CD8-positive, alpha-beta memory T cell (primary cell): ENCODE measurements at places on chromosomes 7 and 10. TPM values are rescaled to one million over a fixed set of nuclear protein-coding genes. Genes with fewer than 3 reads are reported as not detected.

DNA sequence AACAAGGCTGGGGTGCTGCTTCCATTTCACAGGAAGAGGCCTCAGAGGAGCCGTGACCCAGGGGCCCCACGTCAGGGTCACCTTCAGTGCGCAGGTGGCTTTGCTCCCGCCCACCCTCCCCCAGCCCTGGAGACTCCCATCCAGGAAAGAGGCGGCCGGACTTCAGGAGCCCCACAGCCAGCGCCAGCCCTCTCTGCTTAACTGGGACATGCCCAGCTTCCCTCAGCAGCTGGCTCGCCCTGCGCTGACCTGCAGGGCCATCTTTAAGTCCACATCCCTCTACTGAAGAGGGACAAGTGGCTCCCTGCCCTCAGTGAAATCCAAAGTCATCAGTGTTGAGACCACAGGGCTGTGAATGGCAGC is 141.9 kb upstream of the PPP2R2D start:
- H3K36me3 ChIP-seq = no peaks in the 10 kb centered on the region
- DNase-seq = no peak
- no peak overlapping the region for H3K27ac ChIP-seq
- H3K4me1 ChIP-seq = no peaks in the 10 kb centered on the region

DNA sequence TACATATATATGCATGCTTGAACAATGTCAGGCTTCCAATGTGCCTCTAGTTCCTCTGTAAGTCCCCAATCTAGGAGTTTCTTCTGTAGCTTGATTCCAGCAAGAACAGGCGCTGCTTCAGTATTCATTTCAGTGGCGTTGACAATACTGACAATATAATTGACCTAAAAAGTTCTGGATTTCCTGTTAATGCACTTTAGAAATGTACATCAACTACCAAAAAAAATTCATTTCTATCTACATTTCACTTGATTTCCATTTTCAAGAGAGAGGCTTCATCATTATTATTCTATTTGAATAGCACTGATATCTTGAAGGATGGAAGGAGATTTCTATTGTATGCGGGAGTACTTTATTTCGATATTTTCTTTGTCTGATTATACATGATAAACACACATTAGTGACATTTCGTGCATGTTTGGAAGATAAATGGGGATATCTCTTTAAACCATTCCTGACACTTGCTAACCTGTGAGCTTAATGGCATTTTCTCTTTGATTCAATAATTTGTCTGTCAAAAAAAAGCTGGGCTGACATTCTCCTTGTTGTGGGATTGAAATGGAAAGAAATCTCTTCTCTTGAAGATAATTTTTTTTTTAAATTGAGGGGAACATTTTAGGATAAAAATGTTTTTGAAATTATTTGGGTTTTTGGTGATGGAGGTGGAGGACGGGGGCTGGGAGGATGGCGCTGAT is 568.2 kb downstream of the LRMDA start:
- H3K27me3 ChIP-seq = no peaks in the 10 kb centered on the region
- no peaks in the 10 kb centered on the region for H3K4me1 ChIP-seq
- no peaks in the 10 kb centered on the region for H3K36me3 ChIP-seq
- no peak for DNase-seq
- H3K27ac ChIP-seq = no peak overlapping the region

DNA sequence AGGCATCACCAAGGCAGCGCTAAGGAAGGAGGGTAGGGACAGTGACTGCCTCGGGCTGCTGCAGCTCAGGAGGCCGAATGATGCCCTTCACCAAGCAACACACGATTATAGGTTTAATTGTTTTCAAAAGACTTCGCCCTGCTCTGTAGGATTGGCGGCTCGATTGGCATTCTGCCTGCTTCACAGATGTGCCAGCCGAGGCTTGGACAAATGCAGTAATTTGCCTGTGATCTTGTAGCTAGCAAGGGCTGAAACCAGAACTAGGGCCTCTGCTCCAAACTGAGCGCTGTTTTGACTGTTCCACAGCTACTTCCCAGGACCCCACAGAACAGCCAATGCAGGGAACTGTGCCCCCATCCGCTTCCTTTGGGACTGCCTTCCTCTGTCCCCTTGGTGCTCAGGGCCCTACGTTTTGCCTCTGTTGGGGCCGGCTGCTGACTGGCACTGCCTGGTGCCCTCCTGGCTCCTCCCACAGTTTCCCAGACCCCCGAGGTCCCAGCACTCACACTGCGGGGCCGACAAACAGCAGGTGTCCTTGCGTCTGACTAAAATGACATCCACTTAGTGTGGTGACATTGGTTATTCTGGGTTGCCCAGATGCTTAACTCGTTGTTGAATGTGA is 62.6 kb upstream of the EN2 start:
- H3K27me3 ChIP-seq = no peaks in the 10 kb centered on the region
- no peak for DNase-seq
- H3K4me1 ChIP-seq = no peaks in the 10 kb centered on the region
- no peaks in the 10 kb centered on the region for H3K36me3 ChIP-seq
- no peak overlapping the region for H3K27ac ChIP-seq

GRCh38 chr7:133778472-133778871 is 348.7 kb upstream of the LRGUK start:
- H3K27ac ChIP-seq = no peak overlapping the region
- H3K36me3 ChIP-seq = no peaks in the 10 kb centered on the region
- H3K4me3 ChIP-seq = no peak overlapping the region
- DNase-seq = no peak

DNA sequence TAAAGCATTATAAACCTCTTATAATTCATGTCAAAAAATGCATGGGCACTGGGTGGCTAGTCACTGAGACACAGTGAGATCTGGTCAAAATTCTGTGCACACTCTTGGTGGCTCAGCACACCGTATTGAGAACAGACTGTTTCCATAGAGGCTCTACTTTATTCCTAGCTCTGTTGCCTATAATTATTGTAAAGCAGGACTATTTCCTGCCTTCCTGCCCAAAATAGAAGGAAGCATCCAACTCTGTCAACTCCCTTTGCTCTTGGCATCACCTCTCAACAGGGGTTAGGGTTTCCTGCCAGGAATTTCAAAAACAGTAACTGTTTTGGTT is 45.1 kb downstream of the PTN start:
- DNase-seq = no peak
- H3K27ac ChIP-seq = no peak overlapping the region
- H3K4me1 ChIP-seq = no peaks in the 10 kb centered on the region
- no peak overlapping the region for H3K4me3 ChIP-seq

DNA sequence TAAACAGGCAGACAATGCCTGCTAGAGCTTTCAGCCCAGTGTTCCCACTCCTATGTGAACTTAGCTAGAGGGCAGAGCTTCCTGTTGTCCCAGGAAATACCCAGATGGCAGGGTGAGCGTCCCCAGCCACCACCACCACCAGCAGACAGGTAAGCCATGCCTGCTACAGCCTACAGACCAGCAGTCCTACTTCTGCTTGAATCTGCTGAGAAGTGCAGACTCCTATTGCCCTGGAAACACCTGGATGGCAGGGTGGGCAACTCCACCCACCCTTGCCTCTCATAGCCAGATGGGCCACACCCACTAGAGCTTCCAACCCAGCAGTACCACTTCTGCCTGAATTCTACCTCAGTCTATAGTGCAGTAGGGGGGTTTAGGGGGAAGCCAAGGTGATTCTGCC is 64.4 kb downstream of the FBXL13 start:
- DNase-seq = no peak
- H3K36me3 ChIP-seq = no peaks in the 10 kb centered on the region
- H3K27me3 ChIP-seq = no peaks in the 10 kb centered on the region
- no peak overlapping the region for H3K27ac ChIP-seq

The PUS7 gene
- total RNA-seq = 31.6 TPM

The PLAC9 gene
- total RNA-seq = not detected

DNA sequence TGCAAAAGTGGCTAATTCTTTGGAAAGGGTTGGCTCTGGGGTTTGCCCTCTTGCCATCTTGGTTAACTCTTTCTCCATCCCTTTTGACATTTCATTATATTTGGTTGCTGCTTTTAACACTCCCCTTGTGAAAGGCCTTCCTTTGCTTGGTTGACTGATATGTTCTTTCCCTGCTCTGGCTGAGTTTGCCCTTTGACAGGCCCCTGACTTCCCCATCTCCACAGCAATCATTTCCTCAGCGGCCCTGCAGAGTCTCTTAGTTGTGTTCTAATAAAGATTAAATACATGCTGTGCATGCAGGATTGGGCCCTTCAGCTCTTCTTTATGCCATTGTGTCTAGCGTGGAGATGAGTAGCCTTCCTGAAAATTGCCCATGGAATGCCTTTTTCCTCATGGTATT is 84.5 kb upstream of the CSTF2T start:
- H3K4me3 ChIP-seq = no peak overlapping the region
- H3K27ac ChIP-seq = no peak overlapping the region
- no peaks in the 10 kb centered on the region for H3K4me1 ChIP-seq
- H3K36me3 ChIP-seq = no peaks in the 10 kb centered on the region
- DNase-seq = no peak
- no peaks in the 10 kb centered on the region for H3K27me3 ChIP-seq
